A549 treated with CORT108297 at 1 μM for 4 hours (cell line): ENCODE measurements at places on chromosomes 6 and 20. TPM values are rescaled to one million over a fixed set of nuclear protein-coding genes. Genes with fewer than 3 reads are reported as not detected.

LAMA2 gene
- 0.21 to 0.92 TPM (median 0.67 TPM) in 5 replicates for total RNA-seq

BPIFB4 gene
- not detected in 5 replicates for total RNA-seq

DUSP15 gene
- total RNA-seq, result 0.43 to 1.1 TPM (median 0.99 TPM) in 5 replicates

CTAGE9 gene
- total RNA-seq, result not detected in 5 replicates

IMPG1 gene
- not detected in 5 replicates for total RNA-seq

VIP gene
- total RNA-seq, result not detected in 5 replicates

TCFL5 gene
- total RNA-seq, result 3.9 to 4.6 TPM (median 4.0 TPM) in 5 replicates

SAPCD1 gene
- total RNA-seq, result 2.7 to 4.9 TPM (median 4.1 TPM) in 5 replicates

AVP gene
- not detected in 5 replicates for total RNA-seq

SYNDIG1 gene
- total RNA-seq, result 1.4 to 2.3 TPM (median 1.9 TPM) in 5 replicates

TGM2 gene
- 302 to 496 TPM (median 426 TPM) in 5 replicates for total RNA-seq

TMEM63B gene
- 12.7 to 18.0 TPM (median 16.7 TPM) in 5 replicates for total RNA-seq

THEMIS gene
- total RNA-seq, result not detected in 5 replicates

FRS3 gene
- total RNA-seq, result 1.9 to 3.3 TPM (median 2.8 TPM) in 5 replicates

CPXM1 gene
- total RNA-seq, result 0.02 TPM in 1 of 5 replicates, not detected in the others

COL12A1 gene
- total RNA-seq, result 3.8 to 6.4 TPM (median 5.2 TPM) in 5 replicates

STX11 gene
- 1.9 to 2.3 TPM (median 2.1 TPM) in 5 replicates for total RNA-seq

C20orf202 gene
- 0.05 to 0.13 TPM (median 0.07 TPM) in 3 of 5 replicates, not detected in the others for total RNA-seq

PACRG gene
- total RNA-seq, result 0.12 TPM in 1 of 5 replicates, not detected in the others

TPD52L2 gene
- 125 to 137 TPM (median 132 TPM) in 5 replicates for total RNA-seq

PNLDC1 gene
- 0.06 to 0.13 TPM (median 0.07 TPM) in 5 replicates for total RNA-seq

OR2H1 gene
- total RNA-seq, result not detected in 5 replicates

VARS1 gene
- 47.0 to 60.8 TPM (median 59.2 TPM) in 5 replicates for total RNA-seq

WFDC2 gene
- 0.20 to 0.23 TPM in 2 of 5 replicates, not detected in the others for total RNA-seq

MAS1 gene
- total RNA-seq, result not detected in 5 replicates

CNR1 gene
- 0.39 to 1.1 TPM (median 0.57 TPM) in 5 replicates for total RNA-seq
